ENCODE measurements at places on chromosomes 6 and 20.

DNA sequence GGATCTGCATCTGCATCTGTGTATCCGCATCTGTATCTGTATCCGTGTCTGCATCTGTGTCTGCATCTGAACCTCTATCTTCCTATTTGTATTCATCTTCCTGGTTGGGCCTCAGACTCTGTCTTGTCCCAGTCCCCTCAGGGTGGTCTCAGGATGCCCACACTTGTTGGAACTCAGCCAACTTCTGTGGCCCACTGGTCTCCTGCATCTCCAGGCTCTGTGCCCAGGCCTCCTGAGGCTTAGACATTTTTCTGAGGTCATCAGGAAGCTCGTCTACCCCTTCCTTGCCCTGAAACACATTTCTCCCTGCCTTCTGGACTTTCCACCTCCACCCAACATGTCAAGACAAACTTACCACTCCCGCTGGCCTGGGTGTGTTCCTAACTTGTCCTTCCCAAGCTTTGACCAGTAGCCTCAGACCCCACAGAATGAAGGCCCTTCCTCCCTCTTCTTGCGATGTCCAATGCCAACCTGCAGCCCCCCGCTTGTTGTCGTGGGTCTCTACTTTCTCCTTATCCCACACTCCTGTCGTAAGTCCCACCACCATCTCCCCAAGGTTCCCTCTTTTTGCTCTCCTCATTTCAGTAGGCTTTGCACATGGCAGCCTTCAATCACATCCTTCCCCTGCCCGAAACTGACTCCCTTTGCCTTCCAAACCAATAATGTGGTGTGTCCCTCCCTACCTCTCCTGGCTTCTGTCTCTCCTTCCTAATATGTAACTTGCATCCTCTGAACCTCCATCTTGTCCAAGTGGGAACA is 176.5 kb downstream of the DLL1 start:
- DNase-seq = no peak

- DNase-seq = no peak
Observed at GRCh38 chr20:62984666-62985443, 21.9 kb downstream of the BHLHE23 start.

GRCh38 chr20:15320941-15321340 is 983.5 kb upstream of the FLRT3 start:
- no peak for DNase-seq

- peak; percentile 96 for DNase-seq
Observed at GRCh38 chr20:38196592-38196991, 31.5 kb upstream of the TGM2 start.

DNA sequence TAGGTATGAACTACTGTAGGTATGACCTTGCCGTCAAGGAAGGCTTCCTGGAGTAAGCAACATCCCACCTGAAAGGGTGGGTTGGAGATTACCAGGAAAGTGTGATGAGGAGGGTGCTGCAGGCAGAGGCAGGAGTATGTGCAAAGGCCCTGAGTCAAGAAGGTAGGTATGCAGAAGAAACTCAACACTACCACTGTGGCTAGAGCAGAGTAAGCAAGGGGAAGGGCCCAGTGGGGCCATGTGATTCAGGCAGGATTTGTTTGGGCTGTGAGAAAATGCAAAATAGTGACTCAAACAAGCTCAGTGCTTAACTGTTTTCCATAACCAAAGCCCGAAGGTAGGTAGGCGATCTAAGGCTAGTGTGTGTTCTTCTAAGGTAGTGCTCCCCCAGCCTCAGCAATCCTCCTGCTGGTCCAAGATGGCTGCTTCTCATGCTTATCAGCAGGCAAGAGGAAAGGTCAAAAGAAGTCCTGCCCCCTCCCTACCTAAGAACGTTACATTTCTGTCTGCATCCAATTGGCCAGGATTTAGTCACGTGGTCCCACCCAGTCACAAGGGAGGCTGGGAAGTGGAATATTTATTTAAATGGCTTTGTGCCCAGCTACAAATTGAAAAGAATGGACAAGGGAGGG is 36.2 kb upstream of the HMGA1 start:
- DNase-seq = no peak

GRCh38 chr6:11427091-11427722 is 110.3 kb upstream of the TMEM170B start:
- DNase-seq = no peak

- DNase-seq = peak; percentile 36
Observed at GRCh38 chr6:87200469-87201175, 45.3 kb downstream of the ZNF292 start.

GRCh38 chr6:105453968-105454367 is 51.1 kb upstream of the PREP start:
- no peak for DNase-seq

DNA sequence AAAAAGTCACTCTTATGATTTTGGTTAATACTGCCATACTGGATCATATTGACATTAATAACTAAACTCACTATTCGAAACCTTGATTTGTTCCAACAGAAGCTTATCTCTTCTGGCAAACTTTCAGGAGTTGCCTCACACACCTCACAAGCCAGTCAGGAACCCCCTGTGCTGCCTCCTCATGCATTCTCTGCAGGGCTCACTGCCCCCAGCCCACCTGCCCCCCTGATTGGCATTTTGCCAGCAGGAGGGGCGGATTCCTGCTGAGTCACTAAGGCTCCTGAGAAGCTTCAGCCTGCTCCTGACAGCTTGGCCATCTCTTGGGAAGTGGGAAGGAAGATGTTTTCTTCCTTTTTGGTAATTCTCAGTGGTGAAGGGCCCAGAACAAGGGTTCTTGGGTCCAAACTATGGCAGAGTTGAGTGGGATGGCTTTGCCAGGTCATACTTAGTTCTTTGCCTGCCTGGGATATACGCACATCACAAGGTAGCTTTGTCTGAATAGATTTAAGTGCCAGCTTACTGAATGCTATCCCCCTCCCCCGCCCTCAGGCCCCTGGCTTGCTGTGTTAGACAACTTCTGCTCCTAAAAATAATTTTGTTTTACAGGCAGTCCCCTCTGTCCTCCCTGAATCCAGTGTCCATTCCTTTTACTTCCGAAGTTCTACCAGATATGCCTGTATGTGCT is 31.4 kb downstream of the SLC35F1 start:
- DNase-seq = no peak

Data from inflammatory macrophage (primary cell).